ENCODE measurements at places on chromosomes 7 and 10.

DNA sequence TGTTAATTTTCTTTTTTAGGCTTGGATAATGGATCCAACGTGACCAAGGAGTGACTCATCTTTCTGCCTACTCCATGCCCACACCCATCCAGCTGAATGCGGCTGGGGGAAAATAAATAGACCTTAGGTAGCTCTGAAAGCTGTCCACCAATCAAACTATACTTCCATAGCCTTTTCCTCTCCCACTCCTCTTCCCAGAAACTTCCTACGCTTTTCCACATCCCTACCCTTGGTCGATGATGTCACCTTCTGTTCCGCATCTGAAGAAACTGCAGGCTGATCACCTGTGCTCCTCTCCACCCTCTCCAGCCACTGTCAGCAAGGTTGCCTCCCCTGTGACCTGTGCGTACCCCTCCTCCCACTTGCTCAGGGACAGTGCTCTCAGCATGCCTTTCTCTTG lies 359.8 kb upstream of the KLF6 start:
- DNase-seq = no peak

DNA sequence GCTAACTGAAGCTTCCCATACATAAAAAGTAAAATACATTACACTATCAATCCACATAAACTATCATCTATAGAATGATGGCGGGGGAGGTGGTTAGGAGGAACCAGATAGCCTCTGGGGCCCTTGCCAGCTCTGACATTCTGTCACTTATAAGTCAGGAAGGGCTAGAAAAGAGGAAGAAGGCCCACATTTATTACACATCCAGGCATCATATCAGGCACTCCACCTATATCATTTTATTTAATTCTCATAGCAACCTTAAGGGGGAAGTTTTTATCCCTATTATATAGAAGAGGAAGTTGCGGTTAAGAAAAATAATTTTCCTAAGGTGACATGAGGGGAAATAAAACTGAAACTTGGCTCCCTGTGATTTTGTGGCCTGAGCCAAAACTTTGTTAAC lies 29.9 kb downstream of the HEPACAM2 start:
- DNase-seq = no peak

GRCh38 chr10:94002156-94002555 lies 8.4 kb downstream of the PLCE1 start:
- peak; percentile 60 for DNase-seq

DNA sequence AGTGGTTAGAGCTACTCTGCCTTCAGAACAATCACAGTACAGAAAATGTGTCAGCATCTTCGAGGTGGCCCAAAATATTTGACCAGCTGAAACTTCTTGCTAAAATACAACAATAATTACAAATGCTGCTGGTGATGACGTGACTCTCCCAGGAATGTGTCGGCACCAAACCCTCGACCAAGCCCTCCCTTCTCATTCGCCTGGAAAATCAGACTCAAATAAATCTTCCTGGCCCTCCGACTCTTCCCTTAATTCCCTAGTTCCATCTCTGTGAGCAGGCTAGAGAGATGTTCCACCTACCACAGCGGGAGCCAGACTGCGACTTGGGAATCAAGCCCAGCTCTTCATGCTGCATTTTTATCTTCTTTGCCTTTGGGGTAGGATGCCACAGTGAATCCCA lies 4.1 kb downstream of the PRSS2 start:
- no peak for DNase-seq

DNA sequence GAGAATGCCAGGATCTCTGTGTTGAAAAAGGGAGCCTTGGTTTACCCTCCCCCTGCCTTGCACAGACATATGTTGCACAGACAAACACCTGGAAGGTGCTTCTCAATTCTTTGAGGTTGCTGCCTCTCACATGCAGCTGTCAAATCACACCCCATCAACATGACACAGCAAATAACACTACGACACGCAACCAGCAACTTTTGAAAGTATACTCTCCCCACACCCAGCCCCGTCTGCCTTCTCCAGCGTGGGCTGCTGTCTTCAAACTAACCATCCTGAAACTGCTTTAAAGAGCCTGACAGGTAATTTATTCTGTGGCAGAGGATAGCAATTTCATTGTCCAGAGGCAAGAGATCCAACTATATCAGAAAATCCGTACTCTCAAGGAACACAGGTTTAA lies 136.1 kb downstream of the PLXNA4 start:
- no peak for DNase-seq

- DNase-seq = no peak
Observed at GRCh38 chr7:141053626-141054025, 20.2 kb upstream of the TMEM178B start.

DNA sequence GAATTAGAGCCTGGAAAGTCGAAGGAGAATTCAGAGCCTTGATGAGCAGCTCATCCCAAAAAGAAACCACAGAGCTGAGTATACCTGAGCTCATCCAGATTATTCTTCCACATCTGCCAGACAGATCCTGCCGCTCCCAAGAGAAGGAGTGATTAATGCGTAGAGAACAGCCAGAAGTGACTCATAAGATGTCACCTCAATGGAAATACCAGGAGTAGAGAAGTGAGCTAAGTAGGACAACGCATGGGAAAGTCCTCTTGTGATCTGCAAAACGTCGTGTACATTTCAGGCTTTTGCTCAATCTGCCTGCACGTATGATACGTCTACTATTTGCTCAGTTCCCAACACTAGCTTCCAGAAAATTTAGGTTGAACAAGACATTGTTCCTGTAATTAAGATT lies 230.5 kb upstream of the AUTS2 start:
- no peak for DNase-seq

- DNase-seq = no peak
Observed at GRCh38 chr10:74995806-74996205, 115.7 kb upstream of the SAMD8 start.

DNA sequence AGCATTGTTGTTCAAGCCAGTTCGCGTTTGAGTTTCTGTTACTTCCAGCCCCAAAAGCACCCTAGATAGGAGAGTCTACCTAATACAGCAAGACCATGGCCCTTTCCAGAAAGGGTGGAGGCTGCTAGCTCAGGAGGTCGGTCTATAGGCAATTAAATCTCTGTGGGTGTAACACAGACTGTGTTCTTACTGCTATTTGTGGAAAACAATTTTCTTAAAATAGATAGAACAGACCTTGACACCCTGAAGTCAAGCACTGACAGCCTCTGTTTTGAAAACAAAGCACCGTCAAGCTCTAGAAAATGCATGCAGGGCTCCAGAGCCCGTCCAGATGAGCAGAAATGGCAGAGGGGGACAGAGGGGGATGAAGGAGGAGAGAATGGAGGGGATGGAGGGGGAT lies 156.6 kb downstream of the PRKAG2 start:
- peak; percentile 22 for DNase-seq

DNA sequence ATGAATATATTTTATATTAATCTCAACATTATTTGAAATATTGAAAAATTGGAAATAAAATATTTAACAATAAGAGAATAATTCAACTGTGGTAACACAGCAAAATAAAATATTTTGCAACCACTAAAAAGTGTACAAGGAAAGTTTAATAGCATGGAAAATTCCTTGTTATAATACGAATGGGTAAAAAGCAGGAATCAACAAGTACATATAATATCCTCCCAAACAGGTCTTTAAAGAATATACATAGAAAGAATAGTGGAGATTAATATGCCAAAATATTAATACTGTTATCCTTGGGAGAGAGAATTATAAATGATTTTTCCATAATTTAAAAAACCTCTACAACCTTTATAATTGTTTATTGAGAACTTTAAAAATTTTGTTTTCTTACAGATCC lies 1.0 kb downstream of the DNAJC12 start:
- DNase-seq = no peak

All from right cardiac atrium (tissue), 5 donors.